Testis (tissue), 5 donors: ENCODE measurements at places on chromosomes 16 and 17. TPM values are rescaled to one million over a fixed set of nuclear protein-coding genes. Genes with fewer than 3 reads are reported as not detected.

The TMC8 gene
- total RNA-seq, result 3.5 TPM

The SCGB1C2 gene
- not detected for total RNA-seq

The MPP3 gene
- 16.7 TPM for total RNA-seq

The KIF2B gene
- 37.0 TPM for total RNA-seq

The CES3 gene
- 4.5 TPM for total RNA-seq
